ENCODE measurements at places on chromosomes 13 and 19. TPM values are rescaled to one million over a fixed set of nuclear protein-coding genes. Genes with fewer than 3 reads are reported as not detected.

Gene PRODH2
- not detected for total RNA-seq

DNA sequence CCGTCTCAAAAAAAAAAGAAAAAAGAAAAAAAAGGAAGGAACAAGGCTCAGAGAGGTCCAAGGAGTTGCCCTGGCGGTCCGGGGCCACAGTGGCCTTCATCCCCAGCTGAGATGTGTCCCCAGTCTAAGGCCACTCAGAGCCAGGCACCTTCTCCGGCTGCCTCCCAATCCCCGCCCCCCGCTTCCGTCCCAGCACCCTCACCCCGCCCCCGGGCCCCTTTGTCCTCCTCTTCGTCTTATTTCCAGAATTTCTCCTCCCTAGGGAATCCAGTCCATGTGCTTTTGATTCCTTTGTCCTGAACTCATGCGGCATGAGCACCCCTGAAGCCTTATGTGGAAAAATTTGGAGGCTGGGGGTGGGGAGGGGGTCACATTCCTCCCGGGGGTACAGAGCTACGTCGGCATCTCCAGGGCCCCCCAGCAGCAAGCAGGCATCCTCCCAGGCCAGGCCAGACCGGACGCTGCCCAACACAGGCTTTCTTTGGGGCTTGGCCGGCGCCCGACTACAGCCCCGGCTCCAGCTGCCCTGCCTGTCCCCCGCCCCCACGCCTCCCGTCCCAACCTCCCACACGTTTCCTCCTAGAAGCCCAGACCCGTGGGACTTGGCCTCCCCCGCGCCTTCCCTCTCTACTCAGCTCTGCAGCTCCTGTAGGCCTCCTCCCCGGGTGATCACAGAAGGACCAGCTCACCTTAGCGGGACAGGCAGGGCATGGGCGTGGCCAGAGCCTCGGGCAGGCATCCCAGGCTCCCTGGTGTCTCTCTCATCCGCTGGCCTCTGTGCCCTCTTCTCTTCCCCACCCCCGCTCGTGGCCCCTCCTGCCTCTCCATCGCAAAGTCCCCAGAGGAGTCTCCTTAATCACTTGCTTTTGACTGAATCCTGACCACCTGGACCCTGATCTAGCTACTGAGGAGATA is 17.8 kb upstream of the ADGRE5 start:
- DNase-seq = no peak

DNA sequence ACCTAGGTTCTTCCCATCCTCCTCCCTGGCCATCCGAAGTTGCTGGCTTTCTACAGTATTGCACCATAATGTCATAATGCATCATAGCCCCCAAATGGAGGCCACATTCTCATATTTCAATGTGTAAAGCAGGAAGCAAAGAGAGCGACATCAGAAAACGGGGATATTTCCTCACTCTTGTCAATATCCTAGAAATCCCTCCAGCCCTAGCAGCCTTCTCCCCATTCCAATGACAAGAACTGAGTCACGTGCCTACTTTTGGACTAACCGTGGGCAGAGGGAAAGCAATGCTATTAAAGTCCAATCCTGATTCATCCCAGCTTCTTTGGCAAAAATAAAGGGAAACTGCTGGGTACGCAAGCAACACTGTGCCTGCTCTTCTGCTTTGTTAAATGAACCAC is 4.3 kb upstream of the RAP2A start:
- no peak for DNase-seq

DNA sequence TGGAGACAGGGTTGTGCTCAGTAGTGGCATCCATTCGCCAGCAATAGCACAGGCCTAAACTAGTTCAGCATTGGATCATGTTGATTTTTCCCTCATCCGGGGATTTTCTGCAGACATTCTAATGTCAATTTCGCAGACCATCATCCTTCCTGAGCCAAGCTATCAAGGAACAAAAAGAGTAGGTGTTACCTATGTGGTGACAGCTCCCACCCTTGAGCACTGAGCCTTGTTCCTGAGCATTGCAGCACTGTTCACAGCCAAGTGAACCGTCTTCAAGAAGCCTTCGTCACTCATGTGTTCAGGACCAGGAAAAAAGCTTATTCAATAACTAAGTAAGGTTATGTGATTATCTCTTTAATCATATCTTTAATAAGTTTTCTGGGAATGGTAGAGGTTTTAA is 576.2 kb downstream of the UQCRFS1 start:
- DNase-seq = no peak

GRCh38 chr13:75621147-75621546 is 15.0 kb upstream of the LMO7 start:
- no peak for DNase-seq

GRCh38 chr13:76027131-76027530 is 391.0 kb downstream of the LMO7 start:
- DNase-seq = no peak

Gene CPT1C
- total RNA-seq = 3.6 TPM

DNA sequence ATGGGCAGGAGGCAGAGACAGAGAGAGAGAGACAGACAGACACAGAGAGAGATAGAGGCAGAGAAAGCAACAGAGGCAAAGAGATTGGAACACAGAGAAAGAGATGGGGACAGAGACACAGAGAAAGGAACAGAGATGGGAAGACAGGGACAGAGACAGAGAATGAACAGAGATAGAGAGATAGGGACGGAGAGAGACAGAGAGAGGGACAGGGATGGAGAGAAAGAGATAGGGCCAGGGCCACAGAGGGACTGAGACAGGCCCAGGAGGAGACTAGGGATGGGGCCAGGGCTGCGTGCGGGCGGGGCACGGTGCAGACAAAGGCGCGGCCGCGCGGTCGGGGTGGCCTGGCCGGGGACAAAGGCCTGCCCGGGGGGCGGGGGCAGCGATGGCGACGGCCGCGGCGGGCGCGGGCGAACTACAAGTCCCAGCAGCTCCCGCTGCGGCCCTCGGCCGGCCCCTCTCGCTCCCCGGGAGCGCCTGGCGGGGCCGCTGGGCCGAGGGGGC is at the start of gene ZNF358:
TSS of gene ZNF358 (plus strand) at position 459 of the 507 bp plus-strand sequence. CDS start 3,140 bp downstream, outside the sequence.
- no peak for DNase-seq

DNA sequence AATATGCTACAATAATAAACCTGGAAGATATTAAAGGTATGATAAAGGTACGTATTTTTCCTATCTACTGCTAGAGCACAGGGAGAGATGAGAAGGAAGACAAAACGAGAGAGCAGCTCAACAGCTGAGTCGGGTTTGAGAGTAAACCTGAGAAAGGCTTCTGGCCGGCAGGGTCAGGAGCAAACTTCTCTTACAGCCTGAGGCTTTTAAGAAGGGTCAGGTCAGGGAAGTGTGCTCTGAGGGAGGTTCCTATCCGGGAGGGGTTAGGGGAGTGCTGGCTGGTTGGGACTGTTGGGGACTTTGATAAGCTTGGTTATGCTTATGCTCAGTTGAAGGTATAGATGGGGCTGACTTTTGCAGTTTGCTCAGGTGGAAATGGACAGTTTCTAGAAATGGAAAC is 77.7 kb upstream of the PRR20A start:
- DNase-seq = no peak

- DNase-seq = no peak
These were observed 2.3 kb upstream of the LILRA4 start for GRCh38 chr19:54341295-54341694.

GRCh38 chr13:113507505-113508345 is 17.2 kb upstream of the DCUN1D2 start:
- DNase-seq = no peak

DNA sequence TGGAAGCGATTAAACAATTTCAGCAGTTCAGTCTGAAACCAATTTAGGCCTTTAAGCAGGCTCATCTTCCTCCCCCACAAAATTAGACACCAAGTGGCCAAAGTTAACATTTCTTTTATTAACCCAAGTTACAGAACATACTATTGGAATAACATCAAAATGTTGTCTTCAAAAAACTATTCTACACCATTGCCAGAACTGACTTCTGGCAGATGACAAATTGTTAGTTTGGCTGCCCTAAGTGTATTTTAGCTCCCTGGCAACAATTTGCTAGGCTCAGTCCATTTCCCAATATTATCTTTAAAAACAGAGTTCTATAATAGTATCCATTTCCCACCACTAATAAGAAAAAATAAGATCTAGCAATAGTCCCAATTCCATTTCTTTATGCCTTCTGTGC is 107.8 kb downstream of the SGCG start:
- DNase-seq = no peak

Measured in foreskin keratinocyte (primary cell).